EL (cell line): ENCODE measurements at places on chromosomes 12 and 14.

GRCh38 chr12:29700761-29701481, 82.8 kb downstream of the TMTC1 start:
- no peak for DNase-seq

GRCh38 chr14:83923842-83924241, 1606.1 kb upstream of the FLRT2 start:
- DNase-seq: no peak

- no peak for DNase-seq
These were observed 28.6 kb downstream of the AMN start for GRCh38 chr14:102951034-102951433.

- DNase-seq: no peak
These were observed 90.5 kb downstream of the PPM1A start for GRCh38 chr14:60339571-60339970.

- no peak for DNase-seq
These were observed 379.5 kb downstream of the LRFN5 start for GRCh38 chr14:41986083-41986645.

DNA sequence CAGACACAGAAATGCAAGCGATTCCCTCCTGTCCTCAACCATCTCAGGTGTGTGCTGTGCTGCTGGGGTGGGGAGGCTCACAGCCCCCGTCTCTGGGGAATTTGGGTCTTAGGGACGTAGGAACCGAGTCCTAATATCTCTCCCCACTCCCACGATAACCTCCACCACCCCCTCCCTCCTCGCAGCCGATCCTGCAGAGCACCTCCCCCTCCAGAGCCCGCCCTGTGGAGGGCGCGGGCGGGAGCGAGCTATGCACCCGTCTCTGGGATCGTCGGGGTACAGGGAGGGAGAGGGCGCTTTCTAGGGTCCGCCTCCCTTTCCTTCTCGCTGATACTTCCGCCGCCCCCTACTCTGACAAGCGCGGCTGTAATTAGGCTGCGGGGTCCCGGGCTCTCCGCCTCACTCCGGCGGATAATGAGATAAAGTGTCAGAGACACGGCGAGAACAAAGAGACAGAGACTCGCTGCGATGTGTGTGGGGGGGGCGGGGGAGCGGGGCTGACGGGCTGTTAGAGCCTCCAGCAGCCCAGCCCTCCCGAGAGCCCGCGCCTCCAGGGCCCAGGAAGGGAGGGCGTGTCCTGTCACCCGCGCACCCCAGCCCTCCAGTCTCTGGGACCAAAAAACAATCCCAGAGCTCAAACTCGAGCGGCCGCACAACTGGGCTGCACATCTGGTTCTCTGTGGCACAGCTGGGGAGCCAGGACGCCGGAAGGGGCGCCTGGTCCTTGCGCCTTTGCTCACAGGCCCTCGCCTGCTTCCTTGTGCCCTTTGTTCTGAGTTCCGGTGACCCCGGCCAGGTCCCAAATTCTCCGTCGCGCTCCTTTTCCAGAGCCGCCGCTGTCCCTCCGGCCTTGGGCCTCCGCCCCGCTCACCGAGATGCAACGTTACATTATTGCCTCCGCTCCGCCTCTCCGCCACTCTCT, 8.7 kb downstream of the SHMT2 start:
- peak; percentile 50 for DNase-seq

DNA sequence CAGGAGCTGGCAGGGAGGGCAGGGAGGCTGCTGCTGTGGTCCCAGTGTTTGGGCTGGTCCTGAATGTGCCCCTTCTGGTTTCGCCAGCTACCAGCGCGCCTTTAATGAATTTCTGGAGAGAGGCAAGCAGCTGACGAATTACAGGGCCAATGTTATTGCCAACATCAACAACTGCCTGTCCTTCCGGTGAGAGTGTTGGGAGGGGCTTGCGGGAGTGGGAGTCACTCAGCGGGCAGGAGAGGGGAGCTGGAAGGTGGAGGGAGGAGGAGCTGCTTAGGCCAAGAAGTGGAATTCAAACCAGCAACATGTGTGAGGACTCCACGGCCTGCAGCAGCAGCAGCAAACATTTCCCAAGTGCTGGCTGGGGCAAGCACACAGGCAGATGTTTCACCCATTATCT, 7.7 kb downstream of the TNFAIP2 start:
- DNase-seq: peak; percentile 83

GRCh38 chr12:89947437-89948270, 239.0 kb upstream of the ATP2B1 start:
- DNase-seq: peak; percentile 89

DNA sequence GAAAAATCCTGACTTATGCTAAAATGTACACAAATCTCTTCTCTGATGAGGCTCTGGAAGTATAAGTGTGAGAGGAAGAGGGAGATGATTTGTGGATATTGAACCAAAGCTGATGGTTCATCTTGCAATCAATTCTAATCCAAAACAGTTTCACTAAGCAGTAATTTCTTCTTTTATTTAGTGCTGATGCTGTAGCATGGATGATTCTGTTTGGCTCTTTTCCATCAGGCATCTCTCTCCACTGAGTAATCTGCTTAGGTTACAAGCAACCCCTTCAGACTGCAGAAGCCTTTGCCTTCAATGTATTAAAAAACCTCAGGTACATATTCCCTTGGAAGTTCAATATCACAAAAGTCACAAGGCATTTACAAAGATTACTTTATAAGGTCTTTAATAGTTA, 159.1 kb upstream of the CCDC198 start:
- DNase-seq: no peak

DNA sequence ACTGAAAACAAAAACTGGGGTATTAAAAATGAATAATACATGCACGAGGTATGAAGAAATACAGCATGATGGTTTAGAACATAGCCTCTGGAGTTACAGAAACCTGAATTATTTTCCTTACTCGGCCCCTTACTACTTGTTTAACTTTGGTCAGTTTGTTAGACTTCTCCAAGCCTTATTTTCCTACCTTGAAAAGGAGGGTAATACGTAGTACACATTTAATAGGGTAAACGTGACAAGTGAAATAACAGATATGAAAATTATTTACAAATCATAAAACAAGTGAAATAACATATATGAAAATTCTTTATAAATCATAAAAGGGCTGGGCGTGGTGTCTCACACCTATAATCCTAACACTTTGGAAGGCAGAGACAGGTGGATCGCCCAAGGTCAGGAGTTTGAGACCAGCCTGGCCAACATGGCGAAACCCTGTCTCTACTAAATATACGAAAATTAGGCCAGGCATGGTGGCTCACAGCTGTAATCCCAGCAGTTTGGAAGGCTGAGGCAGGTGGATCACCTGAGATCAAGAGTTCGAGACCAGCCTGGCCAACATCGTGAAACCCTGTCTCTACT, 11.4 kb upstream of the PKP2 start:
- no peak for DNase-seq

- no peak for DNase-seq
These were observed 193.9 kb downstream of the RASSF9 start for GRCh38 chr12:85642288-85642687.

DNA sequence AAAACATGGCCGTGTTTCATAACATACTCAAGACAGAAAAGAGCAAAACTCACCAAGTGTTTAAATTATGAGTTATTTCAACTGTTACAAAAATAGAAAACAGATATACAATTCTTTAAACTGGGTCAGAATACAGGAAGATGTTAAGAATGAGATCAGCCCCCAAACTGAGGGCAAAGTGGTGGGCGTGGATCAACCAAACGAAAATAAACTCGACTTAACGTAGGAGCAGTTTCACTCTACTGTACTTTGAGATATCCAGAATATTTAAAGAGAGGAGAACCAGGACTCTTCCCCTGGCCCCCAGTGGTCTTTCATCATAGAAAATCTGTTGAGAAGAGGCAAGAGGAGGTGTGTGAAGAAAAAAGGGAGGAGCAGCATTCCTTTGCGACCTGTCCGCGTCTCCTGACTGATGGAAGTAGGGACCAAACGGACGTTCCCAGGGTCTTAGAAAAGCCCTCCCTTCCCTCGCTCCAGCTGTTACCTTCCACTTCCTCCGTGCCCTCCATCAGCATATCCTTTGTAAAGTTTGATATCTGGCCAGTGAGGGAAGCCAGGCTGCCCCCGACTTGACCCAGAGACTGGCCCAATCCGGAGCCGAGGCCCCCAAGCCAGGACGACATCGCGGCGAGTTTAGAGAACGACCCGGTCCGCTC, 668 bp downstream of the TRIP11 start:
- DNase-seq: peak; percentile 80

GRCh38 chr12:34291426-34291901, 269.2 kb downstream of the ALG10 start:
- DNase-seq: no peak

DNA sequence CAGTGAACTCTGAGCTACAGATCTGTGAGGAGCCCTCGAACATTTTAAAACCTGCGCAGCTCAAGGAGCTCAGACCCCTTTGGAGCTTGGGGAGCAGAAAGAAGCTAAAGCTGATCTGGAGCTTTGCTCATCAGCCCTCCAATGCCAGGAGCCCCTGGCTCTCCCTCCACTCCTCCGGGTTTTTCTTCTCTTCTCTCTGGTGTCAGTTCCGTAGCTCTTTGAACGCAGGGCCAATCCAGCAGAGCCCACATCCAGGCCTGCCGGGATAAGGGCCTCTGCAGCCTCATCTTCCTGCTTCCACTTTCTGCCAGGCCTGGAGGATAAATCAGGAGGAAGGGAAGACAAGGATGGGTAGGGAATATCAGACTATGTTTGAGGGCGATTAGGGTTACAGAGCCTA, 6.0 kb downstream of the HOXC4 start:
- no peak for DNase-seq

DNA sequence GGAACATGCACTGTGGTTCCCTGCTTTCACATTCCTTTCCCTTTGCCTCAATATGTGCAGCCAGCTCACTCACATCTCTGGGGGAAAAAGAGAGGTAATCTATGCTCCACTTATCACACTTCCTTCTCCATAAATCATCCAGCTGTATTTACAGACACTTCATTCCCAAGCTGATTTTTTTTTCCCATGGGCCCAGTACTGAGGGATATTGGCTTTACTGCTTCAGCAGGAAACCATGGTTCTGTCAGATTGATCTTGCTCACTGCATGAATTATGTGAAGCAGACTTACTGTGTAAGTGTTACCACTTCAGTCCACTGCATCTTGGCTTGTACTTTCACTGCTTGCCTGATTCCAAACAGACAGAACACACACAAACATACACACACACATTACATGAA, 555.6 kb downstream of the CCER1 start:
- no peak for DNase-seq

DNA sequence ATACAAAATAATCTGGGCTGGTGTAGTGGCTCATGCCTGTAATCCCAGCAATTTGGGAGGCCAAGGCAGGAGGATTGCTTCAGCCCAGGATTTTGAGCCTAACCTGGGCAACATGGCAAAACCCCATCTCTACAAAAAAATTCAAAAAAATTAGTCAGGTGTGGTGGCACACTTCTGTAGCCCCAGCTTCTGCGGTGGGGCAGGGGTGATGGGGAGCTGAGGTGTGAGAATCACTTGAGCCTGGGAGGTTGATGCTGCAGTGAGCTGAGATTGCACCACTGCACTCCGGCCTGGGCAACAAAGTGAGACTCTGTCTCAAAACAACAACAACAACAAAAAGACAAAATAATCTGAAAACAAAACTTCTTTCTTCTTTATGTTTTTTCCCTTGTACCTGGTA, 66.0 kb downstream of the TC2N start:
- no peak for DNase-seq

GRCh38 chr12:113359133-113359938, 949 bp downstream of the PLBD2 start:
- peak; percentile 42 for DNase-seq

DNA sequence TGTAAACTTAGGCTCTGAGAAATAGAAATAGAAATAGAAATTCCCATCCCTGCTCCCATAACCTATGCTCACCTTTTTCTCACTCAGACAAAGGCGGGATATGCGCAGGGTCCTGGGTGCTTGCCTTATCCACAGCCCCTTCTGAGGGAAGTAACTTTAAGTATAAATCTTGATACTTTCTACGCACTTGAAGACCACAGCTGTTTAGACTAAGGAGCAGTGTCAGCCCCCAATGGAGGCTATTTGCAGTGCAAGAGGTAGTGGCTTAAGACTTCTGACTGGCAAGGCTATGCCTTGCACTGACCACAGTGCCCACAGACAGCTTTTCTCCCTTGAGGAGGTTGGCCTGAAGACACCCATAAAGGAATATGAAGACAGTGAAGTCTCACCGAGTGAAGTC, 35.2 kb downstream of the ASCL1 start:
- DNase-seq: no peak

DNA sequence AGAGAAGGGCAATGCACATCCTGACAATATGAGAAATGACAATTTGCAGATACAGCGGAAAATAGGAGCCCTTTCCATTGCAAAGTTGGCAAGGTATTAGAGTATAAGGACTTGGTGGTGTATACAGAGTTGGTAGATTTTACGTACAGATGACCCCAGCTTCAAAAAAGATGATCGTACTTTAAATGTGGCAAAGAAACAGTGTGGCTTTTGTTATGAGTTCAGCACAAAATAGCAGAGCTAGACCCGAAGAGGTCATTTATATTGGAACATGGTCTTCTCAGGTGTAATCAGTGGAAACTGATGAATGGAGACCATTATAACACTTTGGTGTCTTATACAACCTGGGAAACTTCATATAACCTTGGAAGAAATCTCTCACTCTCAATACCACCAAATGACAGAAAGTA, 2.3 kb downstream of the CLEC2B start:
- no peak for DNase-seq

GRCh38 chr14:21155963-21156362, at the start of gene OR5AU1:
TSS of gene OR5AU1 (minus strand) at chr14:21156063. CDS start at chr14:21155872, 191 bp downstream.
- DNase-seq: no peak

DNA sequence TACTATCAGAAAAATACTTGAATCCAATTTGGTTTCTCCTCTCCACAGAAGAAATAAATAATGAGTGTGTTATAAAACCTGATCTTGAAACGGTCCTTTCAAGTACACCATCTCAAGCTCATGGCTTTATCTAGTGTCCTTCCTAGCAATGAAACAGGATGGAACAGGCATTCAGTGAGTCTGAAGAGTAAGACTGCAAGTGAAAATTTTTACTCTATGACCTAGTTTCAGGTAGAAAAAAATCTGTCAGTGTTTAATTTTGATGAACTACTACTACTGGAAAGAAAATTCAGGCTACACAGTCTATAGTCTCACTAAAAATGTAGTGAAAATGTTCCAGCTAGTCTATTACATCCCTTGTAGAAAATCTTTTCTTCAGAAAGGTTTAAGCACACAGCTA, 7.7 kb downstream of the CBX5 start:
- no peak for DNase-seq

DNA sequence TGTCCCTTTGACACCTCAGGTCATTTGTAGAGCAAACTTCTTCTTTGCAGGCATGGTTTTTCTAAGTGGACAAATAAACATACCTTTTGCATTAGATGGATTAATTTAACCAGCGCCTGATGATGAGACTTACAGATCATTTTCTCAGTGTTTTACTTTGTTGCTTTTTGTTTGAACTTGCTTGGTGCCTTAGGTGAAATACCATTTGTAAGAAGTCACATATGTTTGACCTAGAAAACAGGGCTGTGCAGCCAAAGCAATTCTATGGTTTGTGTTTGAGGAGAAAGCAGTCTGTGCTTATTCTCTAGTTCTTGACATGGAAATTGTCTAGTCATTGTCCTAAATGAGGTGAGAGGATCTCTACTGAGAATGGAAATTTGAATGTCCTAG, 111.1 kb downstream of the DIP2B start:
- DNase-seq: peak; percentile 65
